ENCODE measurements at places on chromosomes 6 and 20.

DNA sequence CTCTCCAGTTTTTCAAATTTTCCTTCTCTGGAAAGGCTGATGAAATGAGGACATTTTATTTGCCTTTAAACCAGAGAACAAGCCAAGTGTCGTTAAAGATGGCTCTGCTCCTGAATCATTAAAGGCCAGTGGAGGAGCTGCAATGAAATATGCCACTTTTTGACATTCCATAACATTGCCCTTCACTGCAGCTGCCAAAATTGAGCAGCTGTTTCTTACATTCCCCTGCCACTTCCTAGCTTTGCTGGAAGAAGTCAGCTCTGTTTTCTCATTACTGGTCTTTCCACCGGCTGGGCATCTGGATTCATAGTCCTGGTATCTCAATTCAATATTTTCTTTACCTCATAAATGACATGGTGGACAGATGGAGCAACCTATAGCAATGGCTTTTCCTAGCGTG is 45.5 kb upstream of the NRN1 start:
- DNase-seq: no peak

GRCh38 chr20:6501061-6501460 is 266.4 kb upstream of the BMP2 start:
- DNase-seq: no peak

DNA sequence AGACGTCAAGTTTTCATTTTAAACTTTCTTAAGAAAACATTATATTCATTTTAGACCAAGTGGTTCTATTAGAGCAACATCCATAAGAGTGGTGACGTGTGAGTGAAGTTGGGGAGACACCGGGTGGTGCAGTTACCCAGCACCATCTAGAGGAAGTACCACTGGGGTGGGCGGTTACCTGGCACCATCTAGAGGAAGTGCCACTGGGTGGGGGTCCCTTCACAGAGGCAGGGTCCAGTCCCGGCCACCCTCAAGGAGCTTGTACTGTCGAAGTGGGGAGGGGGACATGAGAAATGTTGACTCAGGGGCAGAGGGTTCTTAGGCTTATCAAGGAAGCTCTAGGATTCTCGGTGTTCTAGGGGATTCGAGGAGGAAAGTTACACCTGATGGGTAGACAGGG is 26.2 kb downstream of the PHACTR3 start:
- DNase-seq: no peak

DNA sequence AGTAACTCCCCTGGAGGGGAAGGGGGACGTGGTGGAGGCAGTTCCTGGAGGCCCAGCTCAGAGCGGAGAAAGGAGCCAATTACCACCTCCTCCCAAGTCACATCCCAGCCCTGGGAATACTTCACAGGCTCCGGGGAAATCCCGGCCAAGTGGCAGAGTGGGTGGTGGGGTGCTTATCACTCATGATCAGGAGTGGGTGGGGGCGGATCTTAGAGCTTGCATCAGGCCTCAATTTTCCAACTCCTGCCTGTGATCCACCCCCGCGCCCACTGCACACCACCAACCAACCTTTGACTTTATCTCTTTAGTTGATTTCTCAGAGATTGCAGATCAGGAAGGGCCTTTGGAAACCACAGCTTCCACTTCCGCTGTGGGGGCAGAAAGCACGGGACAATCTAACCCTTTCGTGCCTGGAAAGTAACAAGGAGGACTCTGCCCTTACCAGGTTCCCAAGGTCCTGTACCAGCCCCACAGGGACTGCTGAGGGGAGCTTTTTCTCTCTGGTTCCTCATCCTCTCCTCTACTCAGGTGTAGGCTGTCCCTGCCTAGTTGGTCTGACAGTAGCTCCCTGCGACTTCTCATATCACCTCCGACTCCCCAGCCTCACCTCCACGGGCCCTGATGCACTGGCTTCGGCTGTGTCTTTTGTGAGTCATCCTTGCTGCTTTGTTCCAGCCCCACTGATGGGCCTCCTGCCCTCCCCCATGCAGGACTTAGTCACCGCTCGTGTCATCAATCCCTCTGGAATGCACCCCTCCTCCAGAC is 24.9 kb upstream of the IER3 start:
- peak; percentile 34 for DNase-seq

GRCh38 chr6:39088331-39088730 is 26.7 kb downstream of the SAYSD1 start:
- no peak for DNase-seq

DNA sequence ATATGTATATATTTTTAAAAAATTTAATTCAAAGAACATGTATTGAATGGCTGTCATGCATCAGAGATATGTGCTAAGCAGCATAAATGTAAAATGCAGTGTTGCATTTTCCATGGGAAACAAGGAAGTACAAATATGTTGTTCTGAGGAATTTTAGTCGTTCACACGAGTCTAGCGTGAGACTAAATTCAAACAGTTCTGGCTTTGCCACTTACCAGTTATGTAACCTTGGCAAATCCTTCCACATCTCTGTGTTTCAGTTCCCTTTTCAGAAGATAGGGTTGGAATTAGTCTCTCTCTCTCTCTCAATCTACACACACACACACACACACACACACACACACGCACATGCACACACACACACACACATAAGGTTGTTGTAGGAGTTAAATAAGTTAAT is 305.4 kb downstream of the UTRN start:
- no peak for DNase-seq

- peak; percentile 58 for DNase-seq
These were observed 19.0 kb downstream of the DLL1 start for GRCh38 chr6:170271771-170272314.

- DNase-seq: no peak
These were observed 70.0 kb downstream of the PTPRT start for GRCh38 chr20:43119720-43120119.

- no peak for DNase-seq
These were observed 89.6 kb upstream of the DOK5 start for GRCh38 chr20:54385746-54386145.

- DNase-seq: no peak
These were observed 92.6 kb downstream of the COL19A1 start for GRCh38 chr6:69958978-69959377.

DNA sequence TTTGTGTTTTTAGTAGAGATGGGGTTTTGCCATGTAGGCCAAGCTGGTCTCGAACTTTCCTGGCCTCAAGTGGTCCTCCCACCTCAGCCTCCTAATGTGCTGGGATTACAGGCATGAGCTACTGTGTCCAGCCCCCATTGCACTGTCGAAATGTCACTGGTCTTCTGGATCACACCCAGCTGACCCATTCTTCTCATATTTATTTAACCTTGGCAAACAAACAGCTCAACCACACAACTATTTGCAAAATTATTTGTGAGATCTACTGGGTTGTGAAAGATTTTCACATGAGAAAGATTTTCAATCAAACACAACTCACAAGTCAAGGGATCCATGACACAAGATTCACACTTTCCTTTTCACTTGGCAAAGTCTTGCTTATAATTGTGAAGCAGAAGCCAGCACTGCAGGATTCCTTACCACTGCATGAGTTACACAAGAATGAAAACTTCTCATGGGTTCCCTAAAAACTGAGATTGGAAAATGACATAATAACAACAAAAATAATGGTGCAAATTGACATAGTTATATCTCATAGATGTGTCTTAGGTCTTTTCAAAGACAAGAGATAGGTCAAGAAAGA is 2.0 kb upstream of the CST9L start:
- no peak for DNase-seq

DNA sequence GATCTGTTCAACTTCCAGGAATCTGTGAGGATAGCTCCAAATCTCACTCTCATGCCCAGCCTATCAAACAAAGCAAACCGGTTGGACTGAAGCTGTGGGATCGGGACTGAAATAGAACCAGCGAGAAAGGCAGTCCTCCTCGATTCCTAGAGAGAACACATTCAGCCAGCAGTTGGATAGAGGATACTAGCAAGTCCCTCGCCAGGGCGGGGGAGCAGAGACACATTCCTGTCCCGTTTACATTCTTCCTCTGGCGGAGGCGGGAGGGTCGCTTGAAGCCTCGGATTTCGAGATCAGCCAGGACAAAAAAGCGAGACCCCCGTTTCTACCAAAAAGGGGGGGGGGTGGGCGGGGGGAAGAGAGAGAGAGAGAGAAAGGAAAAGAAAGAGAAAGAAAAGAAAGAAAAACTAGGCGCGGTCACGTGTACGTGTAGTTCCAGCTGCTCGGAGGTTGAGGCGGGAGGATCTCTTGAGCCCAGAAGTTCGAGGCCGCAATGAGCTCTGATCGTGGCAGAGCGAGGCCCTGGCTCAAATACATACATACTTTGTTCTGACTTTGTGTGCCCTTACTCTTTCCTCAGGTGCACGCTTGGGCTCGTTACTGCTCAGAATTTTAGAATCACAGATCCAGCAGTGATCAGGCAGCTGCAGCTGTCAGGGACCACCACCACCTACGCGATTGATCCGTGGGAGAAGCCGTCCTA is 19.5 kb downstream of the ZNF311 start:
- DNase-seq: no peak

DNA sequence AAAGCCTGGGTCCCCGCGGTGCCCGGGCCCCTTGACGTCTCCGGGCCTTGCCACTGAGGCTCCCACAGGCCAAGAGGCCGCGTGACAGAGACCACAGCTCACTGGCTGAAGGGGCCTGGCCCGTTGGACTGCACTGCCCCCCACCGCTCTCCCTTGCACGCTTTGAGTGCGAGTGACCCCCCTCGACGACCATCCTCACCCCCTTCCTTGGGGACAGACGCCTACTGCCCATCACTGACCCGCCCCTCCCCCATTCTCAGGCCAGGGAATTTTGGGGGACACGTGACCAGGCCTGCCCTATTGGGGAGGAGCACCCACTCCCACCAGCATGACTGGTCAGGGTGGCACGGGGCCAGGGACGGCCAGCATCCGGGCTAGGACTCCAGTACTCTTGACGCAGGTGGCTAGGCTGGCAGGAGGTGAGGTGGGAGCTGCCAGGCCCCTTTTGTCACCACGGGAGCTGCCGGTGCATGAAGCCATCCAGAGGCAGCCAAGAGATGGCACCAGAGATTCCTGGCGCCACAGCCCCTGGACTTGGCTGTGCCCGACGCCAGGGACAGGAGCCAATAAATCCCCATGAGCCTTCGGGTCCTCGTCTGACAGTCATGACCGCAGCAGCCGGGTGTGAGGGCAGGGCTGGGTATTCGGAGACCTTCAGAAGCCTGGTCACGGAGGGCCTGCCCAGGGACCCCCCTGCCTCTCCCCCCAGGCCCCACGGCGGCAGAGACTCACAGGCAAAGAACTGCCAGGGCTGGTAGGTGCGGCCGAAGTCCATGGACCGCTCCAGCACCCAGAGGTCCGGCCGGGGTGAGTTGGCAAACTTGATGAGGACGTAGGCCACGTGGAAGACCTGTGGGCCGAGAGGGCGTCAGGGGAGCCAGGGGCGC is 14.5 kb downstream of the LAMA5 start:
- DNase-seq: no peak

DNA sequence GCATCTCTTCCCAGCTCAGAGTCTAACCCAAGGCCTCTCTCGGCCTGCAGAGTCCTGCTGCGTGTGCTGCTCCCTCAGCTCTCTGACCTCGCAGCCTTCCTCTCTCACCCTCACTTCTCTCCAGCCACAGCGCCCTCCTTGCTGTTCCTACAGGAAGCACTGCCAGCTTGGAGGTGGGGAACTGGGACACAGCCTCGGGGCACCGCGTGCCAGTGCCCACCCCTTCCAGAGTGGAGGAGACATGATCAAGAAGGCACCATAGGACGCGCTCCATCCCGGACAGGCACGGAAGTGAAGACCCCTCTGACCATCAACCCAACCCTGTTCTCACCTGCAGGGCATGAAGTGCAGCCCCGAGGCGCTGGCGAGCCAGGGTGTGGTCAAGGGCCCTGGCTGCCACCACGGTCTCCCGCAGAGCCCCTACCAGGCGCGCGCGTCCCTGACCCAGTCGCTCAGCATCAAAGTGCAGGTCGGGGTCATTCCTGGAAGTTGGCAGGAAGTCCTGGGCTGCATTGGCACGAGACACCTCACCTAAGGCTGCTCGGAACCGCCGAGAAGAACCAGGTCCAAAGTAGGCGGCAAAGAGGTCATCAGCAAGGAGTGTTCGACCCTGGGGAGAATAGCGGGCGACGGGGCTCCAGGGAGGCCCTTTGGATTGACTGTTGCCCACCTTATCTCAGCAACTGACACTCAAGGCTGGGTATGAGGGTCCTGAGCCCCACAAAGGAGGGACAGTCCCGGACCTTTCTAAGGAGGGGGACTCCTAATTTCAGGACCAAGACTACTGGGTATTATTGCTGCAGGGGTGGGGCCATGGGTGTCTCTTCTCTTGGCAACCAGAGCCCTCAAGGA is 1.3 kb downstream of the VWA7 start:
- no peak for DNase-seq

DNA sequence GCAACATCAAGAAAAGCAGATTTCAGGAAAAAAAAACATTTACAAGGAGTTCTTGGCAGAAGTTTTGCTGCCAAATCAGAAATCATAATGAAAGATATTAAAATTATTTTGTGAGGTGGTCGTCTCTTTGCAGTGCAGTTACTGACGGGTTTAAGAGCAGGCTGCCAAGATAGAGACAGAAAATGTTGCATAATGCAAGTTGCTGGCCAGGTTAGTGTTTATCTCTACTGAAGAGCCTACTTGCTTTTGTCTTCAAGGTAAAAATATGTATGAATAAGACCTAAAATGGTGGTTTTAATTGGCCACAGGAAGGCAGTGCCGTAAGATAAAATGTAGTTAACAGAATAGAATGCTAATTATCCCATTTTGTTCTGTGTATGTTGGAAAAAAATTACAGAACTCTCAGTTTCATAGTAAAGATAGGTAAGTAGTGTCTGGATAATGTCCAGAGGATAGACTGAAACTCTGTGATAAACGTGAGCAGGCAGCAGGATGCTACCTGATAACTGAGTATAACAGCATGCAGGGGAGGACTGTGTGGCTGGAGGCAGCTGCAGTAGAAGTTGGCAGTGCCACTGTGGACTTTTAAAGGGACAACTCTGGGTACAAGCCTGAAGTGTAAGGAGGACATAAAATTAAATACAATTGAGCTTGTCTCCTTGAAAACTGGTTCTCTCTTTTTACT is 13.9 kb downstream of the FOXO3 start:
- no peak for DNase-seq

- no peak for DNase-seq
These were observed 19.1 kb upstream of the PCMTD2 start for GRCh38 chr20:64236137-64237088.

DNA sequence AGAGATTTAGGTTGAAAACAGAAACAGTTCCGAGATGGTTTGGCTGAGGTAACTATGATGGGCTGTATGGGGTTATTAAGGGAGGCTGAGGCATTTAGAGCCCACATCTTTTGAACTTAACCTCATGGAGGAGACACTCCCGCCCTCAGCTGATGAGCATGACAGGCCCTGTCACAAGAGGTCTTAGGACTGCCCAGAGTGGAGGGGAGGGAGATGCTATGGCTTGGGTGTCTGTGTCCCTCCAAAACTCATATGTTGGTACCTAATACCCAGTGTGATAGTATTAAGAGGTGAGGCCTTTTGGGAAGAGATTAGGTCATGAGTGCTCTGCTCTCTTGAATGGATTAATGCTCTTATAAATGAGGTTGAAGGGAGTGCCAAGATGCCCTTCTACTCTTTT is 126.6 kb downstream of the CDC5L start:
- no peak for DNase-seq

GRCh38 chr20:50879649-50880550 is 51.3 kb downstream of the ADNP start:
- no peak for DNase-seq

Data from effector memory CD4-positive, alpha-beta T cell (primary cell).